ENCODE measurements at places on chromosomes 3 and 15.

DNA sequence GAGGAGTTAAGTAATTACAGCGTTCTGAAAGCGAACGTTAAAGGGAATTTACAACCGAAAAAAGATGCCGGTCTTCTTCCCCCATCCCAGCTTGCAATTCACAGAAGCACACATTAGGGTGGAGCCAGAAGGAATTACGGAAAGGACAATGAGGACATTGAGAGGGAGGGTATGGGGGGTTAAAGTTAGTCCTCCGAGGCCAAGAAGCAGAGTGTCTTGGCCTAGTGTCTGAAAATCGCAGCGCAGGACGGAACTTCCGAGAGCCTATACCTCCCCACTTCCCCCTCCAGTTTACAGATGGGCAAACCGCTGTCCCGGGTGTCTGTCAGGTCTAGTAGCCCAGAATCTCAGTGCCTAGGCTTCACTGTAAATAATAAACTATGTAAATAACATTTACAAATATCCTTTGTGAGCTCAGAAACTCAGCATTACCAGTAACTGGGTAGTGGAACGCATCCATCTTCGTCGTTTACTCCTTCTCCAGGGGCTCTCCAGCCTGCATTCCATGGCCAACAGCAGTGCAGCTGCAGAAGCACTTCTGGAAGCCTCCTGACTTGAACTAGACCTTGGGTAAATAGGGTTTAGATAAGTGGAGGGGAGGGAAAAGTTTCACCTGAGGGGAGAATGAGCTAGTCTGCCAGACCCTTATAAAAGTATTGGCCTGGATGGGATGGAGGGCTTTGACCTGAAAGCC, 922 bp downstream of the ADPRH start:
- H3K4me3 ChIP-seq, result peak overlapping the region; percentile 69
- H3K27me3 ChIP-seq, result no peaks in the 10 kb centered on the region
- peak overlapping the region; percentile 70 for H3K27ac ChIP-seq

DNA sequence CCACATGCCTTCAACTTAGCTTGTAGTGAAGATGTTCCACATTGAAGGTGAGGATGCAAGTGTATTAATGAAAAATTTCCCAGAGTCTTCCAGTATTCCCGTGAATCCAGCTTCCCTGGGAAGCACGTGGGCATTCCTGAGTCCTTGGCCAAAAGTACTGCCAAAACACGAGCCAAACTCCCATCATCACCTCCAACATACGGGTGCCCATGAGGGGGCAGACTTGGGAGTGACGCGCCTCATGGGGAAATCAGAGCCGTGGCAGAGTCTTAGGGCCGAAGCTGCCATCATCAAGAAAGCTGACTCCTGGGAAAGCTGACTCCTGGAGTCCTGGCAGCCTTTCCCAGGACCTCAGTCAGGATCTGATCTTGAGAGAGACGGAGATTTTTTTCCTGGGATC, 20.1 kb upstream of the TM2D3 start:
- no peak overlapping the region for H3K4me3 ChIP-seq
- H3K27ac ChIP-seq, result no peak overlapping the region
- H3K4me1 ChIP-seq, result no peaks in the 10 kb centered on the region

DNA sequence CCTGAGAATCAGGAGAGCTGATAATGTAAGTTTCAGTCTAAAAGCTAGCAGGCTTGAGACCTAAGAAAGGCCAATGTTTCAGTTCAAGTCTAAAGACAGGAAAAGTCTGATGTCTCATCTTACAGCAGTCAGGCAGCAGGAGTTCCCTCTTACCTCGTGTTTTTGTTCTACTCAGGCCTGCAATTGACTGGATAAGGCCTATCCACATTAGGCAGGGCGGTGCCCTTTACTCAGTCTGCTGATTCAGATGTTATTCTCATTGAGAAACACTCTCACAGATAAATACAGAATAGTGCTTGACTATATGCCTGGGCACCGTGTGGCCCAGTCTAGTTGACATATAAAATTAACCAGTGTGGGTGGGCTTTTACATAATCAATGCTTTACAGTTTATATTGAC, 122.4 kb downstream of the NR1D2 start:
- H3K4me3 ChIP-seq, result no peak overlapping the region
- no peak for DNase-seq
- no peaks in the 10 kb centered on the region for H3K4me1 ChIP-seq
- H3K27me3 ChIP-seq, result no peaks in the 10 kb centered on the region
- H3K27ac ChIP-seq, result no peak overlapping the region

DNA sequence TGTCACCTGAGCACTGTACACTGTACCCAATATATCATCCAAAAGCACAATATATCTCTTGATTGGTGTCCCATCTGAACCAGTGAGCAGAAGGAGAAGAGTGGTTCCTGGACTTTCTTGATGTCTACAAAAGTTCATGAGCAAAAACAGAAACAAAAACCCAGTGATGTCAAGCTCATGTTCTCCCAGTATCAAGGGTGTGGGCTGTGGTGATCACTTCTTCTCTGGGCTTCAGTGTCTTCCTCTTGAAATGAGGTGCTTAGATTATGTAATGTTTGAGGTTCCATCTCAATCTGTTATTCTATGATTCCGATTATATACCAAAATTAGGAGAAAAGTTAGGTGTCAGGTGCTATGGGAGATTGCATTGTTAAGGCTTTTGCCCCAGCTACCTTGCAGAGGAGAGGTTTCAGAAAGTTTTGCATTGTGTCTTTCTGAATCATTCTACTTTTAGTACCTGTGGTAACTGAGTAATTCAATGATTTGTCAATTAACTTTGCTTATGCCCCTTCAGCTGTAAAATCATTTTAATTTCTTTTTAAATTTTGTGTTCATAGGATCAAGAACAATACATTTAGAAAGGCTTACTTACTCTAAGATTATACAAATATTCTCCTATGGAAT, 122.0 kb upstream of the EOMES start:
- H3K27ac ChIP-seq, result no peak overlapping the region
- no peak for DNase-seq
- no peak overlapping the region for H3K4me3 ChIP-seq
- no peaks in the 10 kb centered on the region for H3K4me1 ChIP-seq
- no peaks in the 10 kb centered on the region for H3K27me3 ChIP-seq

DNA sequence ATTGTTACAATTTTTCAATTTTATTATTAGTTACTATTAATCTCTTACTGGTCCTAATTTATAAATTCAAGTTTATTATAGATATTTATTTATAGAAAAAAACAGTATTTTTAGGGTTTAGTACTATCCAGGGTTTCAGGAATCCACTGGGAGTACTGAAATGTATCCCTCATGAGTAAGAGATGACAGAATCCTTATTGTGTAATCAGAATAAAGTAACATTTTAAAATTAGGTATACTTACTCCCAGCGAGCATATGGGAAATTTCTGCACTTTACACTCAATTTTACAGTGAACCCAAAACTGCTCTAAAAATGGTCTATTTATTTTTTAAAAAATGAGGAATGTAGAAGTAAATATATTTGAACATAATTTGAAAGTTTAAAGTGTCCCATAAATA, 202.7 kb downstream of the CGGBP1 start:
- H3K36me3 ChIP-seq, result no peaks in the 10 kb centered on the region
- no peaks in the 10 kb centered on the region for H3K27me3 ChIP-seq
- no peak for DNase-seq
- no peak overlapping the region for H3K27ac ChIP-seq
- H3K4me1 ChIP-seq, result no peaks in the 10 kb centered on the region
- no peak overlapping the region for H3K4me3 ChIP-seq

DNA sequence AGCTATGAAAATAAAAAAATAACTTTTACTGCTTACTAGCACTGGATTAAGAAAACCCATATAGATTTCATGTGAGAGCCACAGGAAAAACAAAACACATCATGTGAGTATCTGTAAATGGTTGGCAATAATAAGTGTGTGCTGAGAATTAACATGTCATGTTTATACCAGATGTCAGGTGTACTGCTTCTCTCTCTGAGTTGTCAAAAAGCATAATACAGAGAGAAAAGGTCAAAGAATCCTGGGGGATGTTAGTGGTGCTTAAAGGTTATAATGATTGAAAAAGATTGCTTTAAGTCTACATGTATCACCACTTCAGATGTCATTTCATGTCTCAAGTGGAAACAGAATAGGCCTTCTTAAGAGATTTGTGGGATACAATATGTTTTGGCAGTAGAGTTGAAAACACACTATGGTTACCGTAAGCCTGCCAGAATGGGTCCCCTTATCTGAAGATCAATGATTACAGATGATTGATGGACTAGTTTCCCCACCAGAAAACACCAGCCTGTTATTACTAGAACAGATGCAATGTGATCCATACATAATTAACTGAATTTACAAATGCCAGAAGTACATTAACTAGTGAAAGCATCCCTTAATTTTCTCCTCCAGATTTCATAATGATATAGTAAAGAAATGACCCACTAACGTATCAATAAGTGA, 204.1 kb downstream of the CNTN3 start:
- no peaks in the 10 kb centered on the region for H3K4me1 ChIP-seq
- no peak overlapping the region for H3K4me3 ChIP-seq
- no peak for DNase-seq

- H3K4me3 ChIP-seq, result no peak overlapping the region
- H3K4me1 ChIP-seq, result no peaks in the 10 kb centered on the region
- H3K36me3 ChIP-seq, result no peaks in the 10 kb centered on the region
- H3K27ac ChIP-seq, result no peak overlapping the region
Observed at GRCh38 chr15:61410662-61411061, 181.6 kb upstream of the RORA start.

- no peaks in the 10 kb centered on the region for H3K27me3 ChIP-seq
- no peak overlapping the region for H3K27ac ChIP-seq
- H3K36me3 ChIP-seq, result no peaks in the 10 kb centered on the region
Observed at GRCh38 chr3:85483986-85484385, 525.2 kb downstream of the CADM2 start.

Measured in ovary (tissue), 10 donors.